ENCODE measurements at places on chromosomes 5 and 9.

GRCh38 chr9:34559624-34560455 is 29.7 kb downstream of the CNTFR start:
- no peak for DNase-seq

- DNase-seq = no peak
Measured at GRCh38 chr5:95826949-95827891, 4.7 kb upstream of the GLRX start.

- no peak for DNase-seq
Measured at GRCh38 chr9:36092509-36093215, 43.9 kb upstream of the GLIPR2 start.

- DNase-seq = peak; percentile 38
Measured at GRCh38 chr5:138138949-138139780, at the start of gene NME5. NME5 (minus strand) TSS chr5:138139428; CDS start chr5:138138780, 648 bp downstream.

GRCh38 chr9:121689461-121690157 is 38.2 kb downstream of the DAB2IP start:
- no peak for DNase-seq

DNA sequence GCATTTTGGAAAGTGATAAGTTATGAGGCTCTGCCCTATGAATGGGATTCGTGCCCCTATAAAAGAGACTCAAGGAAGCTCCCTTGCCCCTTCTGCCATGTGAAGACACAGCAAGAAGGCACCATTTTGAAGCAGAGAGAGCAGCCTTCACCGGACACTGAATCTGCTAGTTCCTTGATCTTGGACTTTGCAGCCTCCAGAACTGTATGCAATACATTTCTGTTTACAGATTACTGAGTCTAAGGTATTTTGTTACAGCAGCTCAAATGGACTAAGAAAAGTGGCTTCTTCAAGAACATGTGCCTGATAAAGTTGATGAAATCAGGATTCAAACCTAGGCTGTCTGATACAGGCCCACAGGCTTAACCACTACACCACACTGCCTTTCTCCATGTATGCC is 131.6 kb upstream of the MAP3K1 start:
- DNase-seq = no peak

DNA sequence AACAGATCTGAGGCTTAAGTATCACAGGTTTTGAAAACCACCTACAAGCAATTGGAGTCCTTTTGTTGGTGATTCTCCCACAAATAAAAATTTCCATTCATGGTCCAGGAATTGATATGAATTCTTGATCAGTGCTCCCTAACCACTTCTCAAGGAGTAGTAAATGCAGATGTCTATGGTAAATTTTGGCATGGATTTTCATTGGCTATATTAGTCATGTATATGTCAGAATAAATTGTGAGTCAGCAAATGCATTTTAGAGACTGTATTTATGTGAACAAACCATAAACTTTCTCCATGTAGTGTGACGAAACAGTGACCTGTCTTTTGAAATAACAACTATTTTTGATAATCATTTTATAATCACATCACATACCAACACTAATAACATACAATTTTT is 611.1 kb downstream of the HTR1A start:
- no peak for DNase-seq

- DNase-seq = no peak
Measured at GRCh38 chr5:165881259-165881658, 2375.8 kb downstream of the MAT2B start.

GRCh38 chr5:134784241-134784920 is 25.8 kb downstream of the DDX46 start:
- no peak for DNase-seq

DNA sequence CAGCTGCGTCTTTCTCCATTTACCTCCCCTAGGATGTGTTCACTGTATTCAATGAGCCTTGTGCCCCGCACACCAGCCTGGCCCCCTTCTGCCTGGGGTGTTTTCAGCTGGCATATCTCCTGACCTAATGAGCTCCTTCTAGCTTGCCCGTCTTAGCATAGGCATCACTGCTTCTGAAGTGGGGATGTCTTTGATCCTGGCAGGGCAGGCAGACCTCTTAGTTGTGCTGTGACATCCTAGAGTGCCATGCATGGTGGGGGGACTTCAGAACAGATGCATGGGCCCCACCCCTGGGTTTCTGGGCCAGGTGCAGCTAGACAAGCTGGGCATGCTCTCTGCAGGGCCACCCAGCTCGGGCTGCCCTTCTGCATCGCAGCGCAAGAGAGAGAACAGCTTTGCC is 172.7 kb downstream of the GADD45G start:
- no peak for DNase-seq

DNA sequence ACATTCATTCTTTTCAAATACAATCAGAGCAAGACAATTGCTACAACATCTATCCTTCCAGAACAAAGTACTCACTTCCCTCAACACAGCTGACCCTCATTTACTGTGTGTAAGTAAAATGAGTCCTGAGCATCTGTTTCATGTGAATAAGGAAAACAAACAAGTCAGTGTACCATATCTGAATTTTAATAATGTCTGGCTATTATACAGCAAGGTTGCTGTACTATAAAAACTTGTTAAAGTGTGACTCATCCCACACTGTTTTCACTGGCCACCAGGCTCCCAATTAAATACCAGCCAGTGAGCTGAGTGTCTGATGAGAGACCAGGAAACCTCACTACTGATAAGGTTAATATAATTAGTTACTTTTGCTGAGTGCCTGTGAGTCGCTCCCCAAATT is 339.8 kb downstream of the AGTPBP1 start:
- DNase-seq = no peak

DNA sequence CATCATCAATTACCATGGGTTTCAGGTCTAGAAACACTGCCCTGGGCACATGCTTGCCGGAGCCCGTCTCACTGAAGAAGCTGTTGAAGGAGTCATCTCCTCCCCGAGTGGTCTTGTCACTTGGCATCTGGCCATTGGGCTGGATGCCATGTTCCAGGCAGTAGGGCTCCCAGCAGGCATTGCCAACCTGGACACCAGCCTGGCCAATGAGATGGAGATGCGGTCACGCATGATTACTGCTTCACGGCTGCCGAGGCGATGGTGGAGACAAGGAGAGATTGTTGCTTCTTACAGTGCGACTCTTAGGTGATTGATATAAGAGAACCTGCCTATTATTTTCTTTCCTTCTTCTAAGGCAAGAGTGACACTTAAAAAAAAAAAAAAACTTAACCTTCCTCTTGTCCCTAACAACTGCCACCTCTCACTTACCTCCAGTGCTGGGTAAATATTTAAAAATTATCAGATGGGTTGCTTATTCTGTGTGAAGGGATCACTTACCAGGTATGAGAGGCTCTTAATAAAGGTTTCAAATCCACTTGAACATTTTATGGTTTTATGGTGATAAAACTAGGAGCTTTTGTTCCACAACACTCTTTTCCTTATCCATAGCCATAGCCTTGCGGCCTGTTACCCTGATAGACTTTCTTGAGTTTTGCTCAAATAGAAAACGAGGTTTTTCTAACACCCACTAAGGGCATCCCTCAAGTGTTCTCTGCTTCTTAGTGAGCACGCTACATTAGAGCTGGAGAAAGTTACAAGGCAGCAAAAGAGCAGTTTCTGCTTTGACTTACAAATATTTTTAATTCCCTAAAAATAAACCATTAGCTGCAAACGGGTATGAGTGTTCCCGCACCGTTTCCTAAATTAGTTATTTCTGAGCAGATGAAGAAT is 41.2 kb downstream of the NIM1K start:
- DNase-seq = peak; percentile 11

DNA sequence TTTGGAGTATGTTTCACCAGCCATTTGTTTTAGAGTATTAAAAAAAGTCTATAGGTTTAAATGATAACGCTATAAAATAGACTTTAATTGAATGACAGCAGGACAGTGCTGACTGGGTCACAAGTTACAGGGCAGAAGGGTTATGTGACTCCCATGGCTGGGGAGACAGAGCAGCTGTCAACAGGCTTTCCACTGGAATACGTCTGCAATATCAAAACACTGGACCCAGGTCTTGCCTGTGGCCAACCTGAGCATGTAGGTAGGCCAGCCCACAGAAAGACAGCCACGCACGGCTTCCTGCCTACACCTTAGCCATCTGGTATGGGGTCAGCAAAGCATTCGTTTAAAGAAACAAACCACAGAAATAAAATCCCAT is 80.7 kb downstream of the OTULIN start:
- no peak for DNase-seq
